ENCODE measurements at places on chromosomes 1 and 21. TPM values are rescaled to one million over a fixed set of nuclear protein-coding genes. Genes with fewer than 3 reads are reported as not detected.

DNA sequence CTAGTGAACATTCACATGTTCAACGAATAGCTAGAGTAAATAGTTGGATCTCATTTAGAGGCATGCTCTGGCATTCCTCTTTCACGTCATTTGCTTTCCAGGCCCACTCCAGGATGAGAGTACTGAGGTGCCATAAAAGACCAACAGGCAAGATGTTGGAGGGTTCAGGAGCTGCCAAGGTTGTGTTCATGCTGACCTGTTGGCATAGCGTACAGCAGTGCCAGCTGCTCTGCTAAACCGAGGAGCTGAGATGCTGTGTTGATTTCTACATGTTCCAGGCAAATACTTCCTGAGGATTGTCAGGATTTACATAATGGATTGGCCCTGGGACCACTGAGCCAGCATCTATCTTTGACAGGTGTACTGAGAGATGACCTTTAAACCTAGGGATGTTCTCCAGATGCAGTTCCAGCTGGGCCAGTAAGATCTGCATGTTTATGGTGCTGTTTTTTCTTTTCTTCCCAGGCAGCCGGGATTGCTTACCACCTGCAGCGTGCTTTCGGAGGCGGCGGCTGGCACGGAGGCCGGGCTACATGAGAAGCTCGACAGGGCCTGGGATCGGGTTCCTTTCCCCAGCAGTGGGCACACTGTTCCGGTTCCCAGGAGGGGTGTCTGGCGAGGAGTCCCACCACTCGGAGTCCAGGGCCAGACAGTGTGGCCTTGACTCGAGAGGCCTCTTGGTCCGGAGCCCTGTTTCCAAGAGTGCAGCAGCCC, 66.9 kb downstream of the DISC1 start:
- H3K27ac ChIP-seq, result no peak overlapping the region
- H3K27me3 ChIP-seq, result no peaks in the 10 kb centered on the region
- no peaks in the 10 kb centered on the region for H3K36me3 ChIP-seq

- DNase-seq, result no peak
- H3K36me3 ChIP-seq, result no peaks in the 10 kb centered on the region
- no peaks in the 10 kb centered on the region for H3K4me1 ChIP-seq
- no peaks in the 10 kb centered on the region for H3K27me3 ChIP-seq
- no peak overlapping the region for H3K4me3 ChIP-seq
Measured at GRCh38 chr1:24009406-24009805, 29.3 kb upstream of the SRSF10 start.

- H3K36me3 ChIP-seq, result no peaks in the 10 kb centered on the region
- peak; percentile 59 for DNase-seq
- peak overlapping the region; percentile 68 for H3K27ac ChIP-seq
- H3K4me1 ChIP-seq, result peaks cover 71% of the 10 kb centered on the region
- H3K27me3 ChIP-seq, result no peaks in the 10 kb centered on the region
- H3K4me3 ChIP-seq, result no peak overlapping the region
Measured at GRCh38 chr1:89277725-89278124, 5.1 kb upstream of the GBP5 start.

- no peak overlapping the region for H3K4me3 ChIP-seq
- H3K27me3 ChIP-seq, result no peaks in the 10 kb centered on the region
- H3K36me3 ChIP-seq, result no peaks in the 10 kb centered on the region
- no peaks in the 10 kb centered on the region for H3K4me1 ChIP-seq
Measured at GRCh38 chr1:70382682-70383081, 28.2 kb upstream of the ANKRD13C start.

DNA sequence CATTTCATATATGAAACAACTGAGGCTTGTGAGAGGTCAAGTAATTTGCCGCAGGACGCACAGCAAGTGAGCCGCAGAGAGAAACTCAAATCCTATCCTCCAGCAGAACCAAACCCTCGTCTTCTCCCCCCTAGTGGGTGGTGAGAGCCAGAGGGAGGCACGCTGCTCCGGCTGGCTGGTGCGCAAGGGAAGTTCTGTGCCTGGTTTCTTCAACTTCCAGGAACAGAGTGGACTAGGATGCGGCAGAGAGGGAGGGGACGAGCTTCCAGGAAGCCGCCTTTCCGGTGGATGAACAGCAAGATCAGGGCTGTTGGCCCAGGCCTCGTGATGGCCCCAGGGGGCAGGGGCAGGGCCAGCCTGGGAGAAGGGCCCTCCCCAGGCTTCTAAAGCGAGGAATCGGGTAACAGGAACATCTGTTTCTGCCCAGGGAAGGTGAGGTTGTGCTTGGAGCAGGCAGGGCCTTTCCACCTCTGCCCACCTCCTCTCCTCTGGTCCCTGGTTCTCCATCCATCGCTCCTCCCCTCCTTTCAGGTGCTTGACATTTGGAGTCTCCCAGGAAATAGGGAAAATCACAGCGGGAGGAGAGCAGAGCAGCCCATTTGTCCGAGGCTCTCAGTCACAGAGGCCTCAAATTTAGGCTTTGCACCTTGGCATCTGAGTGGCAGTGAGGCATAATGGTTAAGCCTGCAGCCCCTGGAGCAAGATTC, 16.8 kb upstream of the PDIK1L start:
- no peak for DNase-seq
- H3K27ac ChIP-seq, result peak overlapping the region; percentile 5
- H3K4me3 ChIP-seq, result no peak overlapping the region
- no peaks in the 10 kb centered on the region for H3K4me1 ChIP-seq
- H3K27me3 ChIP-seq, result no peaks in the 10 kb centered on the region
- no peaks in the 10 kb centered on the region for H3K36me3 ChIP-seq

DNA sequence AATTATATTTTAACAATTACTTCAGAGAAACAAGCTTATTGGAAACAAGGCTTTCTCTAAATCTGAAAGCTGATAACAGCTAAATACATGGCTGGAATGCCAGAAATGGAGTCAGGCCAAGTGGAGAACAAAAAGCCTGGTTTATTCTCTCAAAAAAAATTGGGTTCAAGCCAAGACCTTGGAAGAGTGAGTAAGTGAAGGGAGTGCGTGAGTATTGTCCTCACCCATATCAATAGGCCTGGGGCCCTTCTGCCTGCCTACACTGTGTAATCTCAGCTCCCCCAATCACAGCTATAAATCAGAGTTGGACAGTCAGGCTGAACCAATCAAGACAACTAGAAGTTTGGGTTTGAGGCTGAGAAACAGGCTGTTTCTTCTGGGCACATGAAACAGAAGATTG, 7.4 kb downstream of the KYAT3 start:
- peaks cover 20% of the 10 kb centered on the region for H3K4me1 ChIP-seq
- H3K27me3 ChIP-seq, result no peaks in the 10 kb centered on the region
- no peak overlapping the region for H3K4me3 ChIP-seq
- DNase-seq, result no peak
- peaks cover 5% of the 10 kb centered on the region for H3K36me3 ChIP-seq

DNA sequence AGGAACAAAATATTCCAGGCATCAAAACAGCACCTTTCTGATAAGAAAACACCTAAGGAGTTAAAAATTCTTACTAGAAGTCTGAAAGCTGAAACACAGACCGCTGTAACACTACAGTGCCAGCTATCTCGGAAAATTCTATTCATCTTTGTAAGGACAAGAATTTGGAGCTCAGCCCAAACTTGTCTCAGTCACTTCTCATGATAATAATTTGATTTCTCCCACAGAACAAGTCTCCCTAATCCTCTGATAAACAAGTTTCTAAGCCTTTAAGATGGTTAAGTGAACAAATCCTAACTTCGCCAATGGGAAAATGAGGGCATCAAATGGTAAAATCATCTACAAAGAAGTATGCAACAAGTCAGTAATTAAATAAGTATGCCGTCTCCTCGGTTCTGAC, 59.9 kb downstream of the SIPA1L2 start:
- no peak overlapping the region for H3K4me3 ChIP-seq
- H3K27ac ChIP-seq, result no peak overlapping the region
- H3K27me3 ChIP-seq, result no peaks in the 10 kb centered on the region
- DNase-seq, result no peak
- no peaks in the 10 kb centered on the region for H3K36me3 ChIP-seq
- H3K4me1 ChIP-seq, result no peaks in the 10 kb centered on the region

DNA sequence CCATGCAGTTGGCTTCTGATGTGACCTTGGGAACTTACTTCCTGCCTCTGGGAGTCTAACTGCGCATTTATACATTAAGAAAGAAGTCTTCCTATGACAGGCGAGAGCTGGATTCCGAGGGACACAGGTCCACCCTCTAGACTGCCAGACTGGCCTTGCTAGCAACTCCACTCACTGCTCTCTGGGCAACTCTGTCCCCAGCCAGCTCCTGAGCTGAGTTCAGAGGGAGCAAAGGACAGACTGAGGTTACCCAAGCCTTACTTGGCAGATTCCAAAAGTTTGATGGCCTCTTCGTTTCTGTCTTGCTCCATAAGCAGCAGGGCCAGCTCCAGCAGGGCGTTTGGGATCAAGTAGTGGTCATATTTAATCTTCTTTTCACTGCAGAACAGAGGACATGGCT, 41.8 kb downstream of the TTC39A start:
- no peak for DNase-seq
- H3K4me1 ChIP-seq, result no peaks in the 10 kb centered on the region
- no peaks in the 10 kb centered on the region for H3K27me3 ChIP-seq
- no peak overlapping the region for H3K27ac ChIP-seq
- H3K4me3 ChIP-seq, result no peak overlapping the region

DNA sequence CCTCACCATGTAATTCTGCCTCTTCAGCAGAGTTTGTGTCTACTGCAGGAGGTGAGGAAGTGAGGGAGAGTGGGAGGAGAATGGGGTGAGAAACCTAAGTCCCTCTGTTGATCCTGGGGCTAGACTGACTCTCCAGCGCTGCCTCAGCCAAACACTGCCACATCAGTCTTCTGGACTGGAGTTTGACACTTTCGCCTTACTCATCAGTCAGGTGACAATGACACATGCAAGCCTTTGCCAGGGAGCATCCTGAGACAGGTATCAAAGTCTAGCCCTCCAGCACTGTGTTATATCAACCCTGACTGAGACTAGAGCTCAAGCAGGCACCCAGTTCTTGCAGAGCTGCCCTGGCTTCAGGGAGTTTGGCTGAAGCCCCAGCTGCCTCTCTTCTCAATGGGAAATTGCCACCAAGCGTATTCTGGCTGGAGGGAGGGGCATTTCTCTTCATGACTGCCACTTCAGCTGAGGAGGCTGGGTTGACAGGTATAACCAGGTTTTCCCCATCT, 33.3 kb upstream of the SUCO start:
- H3K27me3 ChIP-seq, result no peaks in the 10 kb centered on the region
- no peaks in the 10 kb centered on the region for H3K4me1 ChIP-seq
- no peak overlapping the region for H3K4me3 ChIP-seq
- no peaks in the 10 kb centered on the region for H3K36me3 ChIP-seq

DNA sequence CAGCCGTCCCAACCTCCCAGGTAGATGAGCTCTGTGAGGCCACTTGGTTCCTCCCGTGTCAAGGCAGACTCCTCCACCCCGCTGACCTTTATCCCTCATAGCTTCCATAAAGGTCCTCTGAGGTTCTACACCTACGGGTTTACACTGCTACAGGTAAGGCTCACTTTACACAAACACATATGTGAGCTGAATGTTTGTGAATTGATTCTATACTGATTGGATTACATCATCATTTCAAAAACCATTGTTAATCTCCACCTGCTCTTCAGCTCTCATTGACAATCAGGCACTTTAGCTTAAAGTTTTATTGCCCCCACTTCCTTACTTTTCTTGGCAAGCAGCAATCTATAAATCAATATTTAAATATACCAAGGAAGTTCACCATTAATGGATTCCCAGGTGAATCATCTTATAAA, 12.8 kb upstream of the RGS16 start:
- H3K4me1 ChIP-seq, result peaks cover 29% of the 10 kb centered on the region
- H3K36me3 ChIP-seq, result no peaks in the 10 kb centered on the region
- peaks cover 6% of the 10 kb centered on the region for H3K27me3 ChIP-seq

DNA sequence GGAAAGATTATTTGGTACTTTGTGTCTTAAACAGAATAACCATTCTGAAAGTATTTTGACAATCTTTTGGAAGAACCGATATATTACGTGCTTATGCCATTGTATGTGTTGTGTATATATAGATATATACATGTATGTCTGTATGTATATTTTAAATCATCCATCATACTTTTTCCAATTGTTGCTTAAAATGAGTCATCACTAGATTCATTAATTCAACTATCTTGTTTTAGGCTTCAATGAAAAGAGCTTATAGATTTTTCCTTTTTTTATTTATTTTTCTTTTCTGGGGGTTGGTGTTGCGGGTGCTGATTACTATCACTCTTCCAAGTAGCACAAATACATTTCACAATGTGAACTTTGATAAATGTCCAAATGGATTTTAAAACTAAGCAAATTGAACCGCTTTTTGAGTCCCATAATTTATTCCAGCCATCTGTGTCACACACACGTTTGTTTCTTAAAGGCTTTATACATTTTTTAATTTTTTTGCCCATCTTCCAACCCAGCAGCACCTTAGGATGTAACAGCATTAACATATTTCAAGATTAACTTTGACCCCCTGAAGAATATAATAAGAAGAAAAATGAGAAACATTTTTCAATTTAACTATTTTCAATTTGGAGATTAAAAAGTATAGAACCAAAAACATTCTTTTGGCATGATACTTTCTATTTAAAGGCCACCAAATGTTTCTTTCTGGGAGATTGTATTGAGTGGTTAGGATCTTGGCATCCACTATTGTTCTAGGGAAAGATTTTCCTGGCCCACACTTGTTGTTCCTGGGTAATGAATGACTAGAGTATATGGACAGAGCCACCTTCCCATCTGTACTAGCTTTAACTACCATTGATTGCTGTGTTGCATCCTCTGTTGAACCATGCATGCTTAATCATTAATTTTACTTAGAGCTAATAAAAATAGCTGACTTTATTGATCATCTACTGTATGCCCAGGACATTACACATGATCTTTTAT, 9.3 kb upstream of the DPYD start:
- H3K27me3 ChIP-seq, result no peaks in the 10 kb centered on the region
- no peak overlapping the region for H3K4me3 ChIP-seq

- H3K27ac ChIP-seq, result no peak overlapping the region
- H3K4me1 ChIP-seq, result no peaks in the 10 kb centered on the region
- no peaks in the 10 kb centered on the region for H3K36me3 ChIP-seq
- no peak for DNase-seq
- H3K4me3 ChIP-seq, result no peak overlapping the region
Measured at GRCh38 chr1:174135211-174135610, 24.1 kb upstream of the RABGAP1L start.

- peaks cover 59% of the 10 kb centered on the region for H3K4me1 ChIP-seq
- no peak for DNase-seq
- H3K27ac ChIP-seq, result peak overlapping the region; percentile 22
- no peaks in the 10 kb centered on the region for H3K27me3 ChIP-seq
- H3K4me3 ChIP-seq, result no peak overlapping the region
Measured at GRCh38 chr21:34883491-34884271, 165.4 kb downstream of the RUNX1 start.

GRCh38 chr1:33797849-33798248, 66.0 kb upstream of the HMGB4 start:
- H3K4me1 ChIP-seq, result no peaks in the 10 kb centered on the region
- no peaks in the 10 kb centered on the region for H3K27me3 ChIP-seq
- H3K4me3 ChIP-seq, result no peak overlapping the region
- no peak for DNase-seq
- no peaks in the 10 kb centered on the region for H3K36me3 ChIP-seq

Gene ETNK2
- 6.1 TPM for polyA plus RNA-seq

Gene IL6R
- 12.8 TPM for polyA plus RNA-seq

Gene SH2D2A
- 62.1 TPM for polyA plus RNA-seq

Gene EPHB2
- not detected for polyA plus RNA-seq

Gene F5
- polyA plus RNA-seq, result 0.06 TPM

Gene CENPL
- polyA plus RNA-seq, result 6.2 TPM

Gene GPATCH4
- polyA plus RNA-seq, result 58.7 TPM
